Adipocyte (in vitro differentiated cells): ENCODE measurements at places on chromosomes 16 and 17.

- no peak for DNase-seq
Measured at GRCh38 chr16:57970970-57971369, at the start of gene CNGB1. Gene CNGB1, minus strand, starts transcription at chr16:57971128. Its CDS starts 3,842 bp downstream, at chr16:57967286.

DNA sequence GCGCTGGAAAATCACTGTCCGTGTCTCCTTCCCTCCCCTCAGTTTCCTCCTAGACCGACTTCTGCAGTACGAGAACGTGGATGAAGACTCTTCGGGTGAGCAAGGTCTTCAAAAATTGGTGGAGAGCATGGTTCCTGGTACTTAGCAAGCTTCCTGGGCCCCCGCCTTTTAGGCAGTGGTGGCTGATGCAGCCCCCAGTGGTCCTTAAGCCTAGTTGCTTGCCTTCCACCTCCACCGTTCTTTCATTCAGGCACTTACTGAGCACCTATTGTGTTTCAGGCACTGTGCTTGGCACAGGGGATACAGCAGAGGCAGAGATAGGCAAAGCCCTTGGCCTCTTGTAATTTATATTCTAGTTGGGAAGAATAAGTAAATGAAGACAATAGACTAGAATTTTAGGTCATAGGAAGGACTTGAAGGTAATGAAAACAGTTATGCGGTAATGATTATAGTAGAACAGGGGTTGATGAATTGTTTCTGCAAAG lies 767 bp downstream of the INO80E start:
- DNase-seq: no peak

DNA sequence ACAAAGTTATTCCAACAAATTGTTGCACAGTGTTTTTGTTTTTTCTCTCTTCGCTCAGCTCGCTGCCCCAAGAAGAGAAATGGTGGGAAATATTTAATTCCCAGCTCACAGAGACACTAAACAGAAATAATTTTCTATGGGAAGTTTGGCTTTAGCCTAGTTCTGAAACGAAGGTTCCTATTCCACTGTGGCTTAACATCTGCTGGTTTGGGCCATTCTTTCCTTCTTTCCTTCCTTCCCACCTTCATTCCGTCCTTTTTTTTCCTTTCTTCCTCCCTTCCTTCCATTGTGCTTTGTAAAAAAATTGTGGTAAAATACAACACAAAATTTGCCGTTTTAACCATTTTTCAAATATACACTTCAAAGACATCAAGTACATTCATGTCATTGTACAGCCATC lies 393.5 kb upstream of the SOX9 start:
- DNase-seq: no peak

- no peak for DNase-seq
Measured at GRCh38 chr16:27611340-27611739, 61.4 kb downstream of the KATNIP start.

GRCh38 chr16:11251525-11252481 lies 4.2 kb downstream of the SOCS1 start:
- DNase-seq: peak; percentile 19

DNA sequence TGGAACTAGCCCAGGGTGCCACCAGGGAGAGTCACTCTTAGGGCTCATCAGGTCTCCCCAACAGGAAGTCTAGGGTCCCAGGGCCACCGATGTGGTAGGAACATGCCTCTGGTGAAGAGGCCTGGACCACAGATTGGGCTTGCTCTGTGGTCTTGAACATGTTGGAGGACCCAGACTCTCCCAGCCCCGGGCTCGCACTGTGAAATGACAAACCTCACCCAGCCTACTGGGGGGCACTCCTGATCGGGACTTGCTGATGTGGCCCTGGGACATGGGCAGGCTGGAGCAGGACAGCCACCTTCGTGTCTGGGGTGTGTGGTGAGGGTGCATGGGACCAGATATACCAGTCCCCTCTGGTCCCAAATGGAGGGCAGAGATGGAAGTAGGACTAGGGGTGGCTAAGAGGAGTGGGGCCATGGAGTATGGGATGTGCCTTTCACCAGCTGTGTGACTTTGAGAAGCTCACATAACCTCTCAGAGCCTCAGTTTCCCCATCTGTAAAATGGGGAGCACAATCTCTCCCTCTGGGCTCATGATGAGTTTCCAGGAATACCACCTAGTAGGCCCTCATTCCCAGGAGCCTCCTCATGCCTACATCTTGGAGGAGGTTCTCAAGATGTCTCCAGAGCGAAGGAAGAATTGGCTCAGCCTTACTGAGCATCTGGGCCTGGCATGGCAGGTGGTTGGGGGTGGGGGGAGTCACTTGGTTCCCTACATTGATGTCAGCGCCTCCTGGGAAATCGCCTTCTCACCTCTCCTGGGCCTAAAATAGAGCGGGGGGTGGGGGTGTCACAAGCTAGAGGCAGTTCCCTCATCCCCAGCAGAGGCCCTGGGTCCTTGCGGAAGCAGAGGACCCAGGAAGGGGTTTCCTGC lies 1.5 kb upstream of the ADAM11 start:
- DNase-seq: no peak

- no peak for DNase-seq
Measured at GRCh38 chr17:3514873-3515272, 39.1 kb downstream of the ASPA start.

DNA sequence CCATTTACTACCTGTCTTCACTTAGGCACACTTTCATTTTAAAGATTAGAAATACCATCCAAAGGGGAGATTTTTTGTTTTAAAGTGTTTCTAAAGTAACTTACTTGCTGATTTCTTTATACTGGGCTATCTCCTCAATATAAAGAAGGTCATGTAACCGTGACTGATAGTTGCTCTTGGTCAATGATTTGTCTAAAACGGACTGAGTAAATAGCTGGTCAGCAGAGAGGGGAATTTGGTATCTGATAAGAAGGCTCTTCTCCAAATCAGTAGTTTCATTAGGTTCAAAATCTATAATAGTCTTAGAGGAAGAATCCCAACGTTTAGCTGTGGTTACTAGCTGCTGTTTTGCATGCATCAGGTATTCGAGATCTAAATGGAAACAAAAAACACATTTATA lies 66.4 kb downstream of the HELZ start:
- DNase-seq: no peak

GRCh38 chr17:4540687-4541327 lies 14.4 kb downstream of the MYBBP1A start:
- DNase-seq: no peak

DNA sequence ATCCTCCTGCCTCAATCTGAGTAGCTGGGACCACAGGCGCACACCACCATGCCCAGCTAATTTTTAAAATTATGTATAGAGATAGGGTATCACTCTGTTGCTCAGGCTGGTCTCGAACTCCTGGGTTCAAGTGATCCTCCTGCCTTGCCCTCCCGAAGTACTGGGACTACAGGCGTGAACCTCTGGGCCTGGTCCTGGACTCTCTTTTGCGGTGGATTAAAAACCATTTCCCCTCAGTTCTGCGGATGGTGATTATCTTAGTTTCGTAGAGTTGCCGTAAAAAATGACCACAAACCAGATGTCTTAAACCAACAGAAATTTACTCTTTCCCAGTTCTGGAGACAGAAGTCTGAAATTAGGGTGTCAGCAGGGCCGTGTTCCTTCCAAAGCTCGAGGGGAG lies 28.8 kb downstream of the MGAT5B start:
- no peak for DNase-seq

DNA sequence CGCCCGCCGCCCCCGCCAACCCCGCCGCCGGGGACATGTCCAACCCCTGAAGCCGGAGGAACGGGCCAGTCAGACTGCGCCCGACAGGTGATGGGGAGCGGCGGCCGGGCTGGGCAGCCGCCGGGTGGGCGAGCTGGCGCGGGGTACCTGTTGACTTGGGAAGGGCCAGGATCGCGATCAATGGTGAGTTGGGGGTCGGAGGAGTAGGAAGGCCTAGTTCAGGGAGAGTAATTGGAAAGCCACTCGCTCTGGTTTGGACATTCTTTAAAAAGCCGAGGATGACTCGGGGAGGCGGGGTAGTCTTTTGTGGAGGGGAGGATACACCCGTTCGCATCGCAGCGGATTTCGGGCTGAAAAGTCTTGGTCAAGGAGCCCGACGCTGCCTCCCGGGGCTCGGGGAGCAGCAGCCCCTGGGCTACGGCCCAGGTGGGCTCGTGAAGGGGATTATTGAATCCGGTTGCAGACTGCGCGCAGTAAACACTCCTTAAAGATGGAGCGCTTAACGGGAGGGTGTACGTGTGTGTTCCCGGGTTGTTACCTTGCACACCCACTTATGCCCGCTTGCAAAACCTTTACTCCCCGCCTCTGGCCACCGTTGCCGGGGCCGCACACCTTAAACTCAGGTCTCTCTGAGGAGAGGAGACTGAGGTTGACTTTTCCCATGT lies 123.8 kb downstream of the GOSR1 start:
- DNase-seq: peak; percentile 55

DNA sequence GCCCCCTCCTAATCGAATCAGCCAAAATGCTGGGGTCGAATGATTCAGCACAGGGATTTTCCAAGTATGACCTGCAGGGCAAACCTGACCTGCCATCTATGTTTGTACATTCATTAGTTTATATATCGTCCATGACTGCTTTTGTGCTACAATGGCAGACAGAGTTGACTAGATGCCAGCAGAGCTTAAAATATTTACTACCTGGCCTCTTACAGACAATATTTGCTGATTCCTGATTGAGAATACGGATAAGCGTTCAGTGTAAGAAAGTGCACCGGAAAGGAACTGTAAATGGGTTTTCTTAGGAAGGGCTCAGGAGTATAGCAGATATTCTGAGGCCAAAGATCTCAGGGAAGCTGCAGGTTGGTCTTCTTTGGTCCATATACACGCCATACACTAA lies 11.7 kb upstream of the TOM1L1 start:
- DNase-seq: no peak

DNA sequence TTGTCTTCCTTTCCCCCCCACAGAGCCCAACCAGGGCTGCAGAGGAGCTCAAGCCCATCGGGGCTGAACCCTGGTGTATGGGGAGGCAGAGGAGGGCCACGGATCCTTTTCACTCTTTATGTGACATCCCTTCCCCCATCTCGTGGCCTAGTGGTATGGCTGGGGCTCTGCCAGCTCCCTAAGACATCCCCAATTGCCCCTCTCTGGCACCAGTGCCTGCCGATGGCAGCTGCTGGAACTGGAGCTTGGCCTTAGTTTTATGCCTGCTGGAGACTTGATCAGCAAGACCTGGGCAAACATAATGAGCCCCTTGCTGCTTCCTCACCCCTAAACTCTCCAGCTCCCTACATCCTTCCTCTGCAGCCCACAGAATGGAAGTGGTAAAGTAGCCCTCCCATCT lies 8.0 kb upstream of the TOP2A start:
- no peak for DNase-seq

GRCh38 chr16:66359811-66360608 lies 6.5 kb upstream of the CDH5 start:
- DNase-seq: no peak

DNA sequence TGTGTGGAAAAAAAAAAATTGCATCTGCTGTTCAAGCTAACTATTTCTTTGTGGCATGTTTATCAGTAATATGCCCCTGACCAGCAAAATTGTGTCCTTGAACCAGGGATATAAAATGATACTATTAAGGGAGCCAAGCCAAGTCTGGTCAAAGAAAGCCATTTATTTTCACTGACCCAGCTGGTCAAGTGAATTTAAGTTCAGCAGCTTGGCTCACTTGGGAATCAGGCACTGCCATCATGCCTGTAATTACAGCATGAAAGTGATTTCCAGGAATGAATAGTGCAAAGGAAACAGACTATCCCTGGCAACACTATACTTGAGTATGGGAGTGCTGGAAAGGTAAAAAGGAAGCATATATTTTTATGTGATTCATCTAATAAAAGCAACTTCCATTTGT lies 934.6 kb upstream of the CDH8 start:
- DNase-seq: no peak

DNA sequence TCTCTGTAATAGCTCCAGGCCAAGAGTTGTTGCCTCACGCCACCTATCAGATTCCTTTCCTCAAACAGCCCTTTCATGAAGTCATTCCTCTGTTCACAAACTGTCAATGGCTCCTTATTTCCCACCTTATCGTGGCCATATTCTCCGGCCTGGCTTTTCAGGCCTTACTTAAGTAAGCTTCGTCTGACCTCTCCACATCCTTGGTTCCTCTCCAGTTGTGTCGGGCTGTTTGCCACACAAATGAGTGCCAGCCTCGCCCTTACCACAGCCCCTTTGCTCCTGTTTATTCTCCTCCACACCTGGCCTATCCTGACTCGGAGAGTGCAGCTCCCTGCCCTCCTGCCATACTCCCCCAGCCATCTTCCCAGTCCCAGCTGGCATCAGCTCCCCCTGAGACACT lies 2.0 kb downstream of the TP53I13 start:
- no peak for DNase-seq

DNA sequence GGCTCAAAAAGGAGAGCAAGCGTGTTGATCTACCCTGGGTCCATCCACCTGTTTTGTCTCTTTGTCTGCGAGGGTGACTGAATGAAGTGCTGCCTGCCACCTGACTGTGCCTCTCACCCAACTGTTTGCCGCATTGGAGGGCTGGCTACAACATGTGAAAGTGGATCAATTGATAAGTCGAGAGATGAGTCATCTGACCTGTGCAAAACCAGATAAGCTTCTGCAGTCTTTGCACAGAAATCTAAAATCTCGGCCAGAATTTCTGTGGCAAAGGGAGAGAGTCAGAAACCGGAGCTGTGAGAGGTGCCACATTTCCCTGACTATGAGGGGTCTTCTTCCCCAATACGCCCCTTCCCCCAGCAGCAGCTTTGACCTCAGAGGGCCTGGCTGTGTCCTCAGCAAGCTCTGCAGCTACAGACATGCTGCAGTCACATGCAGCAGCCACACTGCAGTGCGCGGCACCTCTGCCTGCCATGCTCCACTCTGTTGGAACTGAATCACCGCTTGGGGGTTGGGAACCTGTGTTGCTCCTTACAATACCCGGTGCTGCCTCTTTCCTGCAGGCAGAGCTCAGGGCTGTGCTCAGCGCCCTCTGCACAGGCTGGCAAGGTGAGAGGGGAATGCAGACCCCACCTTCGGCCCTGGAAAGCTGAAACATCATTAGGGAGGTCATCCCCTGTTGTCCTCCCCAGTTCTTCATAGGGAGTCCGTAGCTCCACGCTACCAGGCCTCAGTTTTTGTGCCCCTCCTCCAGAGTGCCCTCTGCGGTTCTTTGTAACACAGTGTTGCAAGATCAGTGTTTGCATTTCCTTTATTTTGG lies 16.2 kb upstream of the HAS3 start:
- no peak for DNase-seq

GRCh38 chr17:44167181-44167861 lies 3.2 kb upstream of the ASB16 start:
- DNase-seq: no peak

GRCh38 chr17:67386965-67387551 lies 10.0 kb downstream of the PITPNC1 start:
- DNase-seq: peak; percentile 61

- DNase-seq: no peak
Measured at GRCh38 chr17:82250868-82251500, 22.1 kb downstream of the SLC16A3 start.
